Ovary (tissue), 10 donors: ENCODE measurements at places on chromosomes 4 and X. TPM values are rescaled to one million over a fixed set of nuclear protein-coding genes. Genes with fewer than 3 reads are reported as not detected.
A peak's percentile ranks its signal among the peaks of the same experiment; 100 is the strongest.

DNA sequence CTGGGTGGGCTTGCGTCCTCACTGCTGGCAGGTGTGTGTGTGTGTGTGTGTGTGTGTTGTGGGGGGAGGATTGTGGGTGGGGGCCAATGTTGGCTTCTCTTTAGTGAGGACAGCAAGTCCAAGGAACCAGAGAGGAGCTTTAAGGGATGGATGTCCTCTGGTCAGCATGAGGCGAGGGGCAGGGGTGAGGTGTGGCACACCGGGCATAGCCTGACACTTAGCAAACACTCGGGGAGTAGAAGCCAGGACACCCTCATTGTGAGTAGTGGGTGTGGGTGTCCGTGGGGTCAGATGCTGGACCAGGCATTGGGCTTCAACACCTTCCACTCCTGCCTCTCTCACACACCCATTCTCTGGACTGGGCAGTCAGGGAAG is 2.8 kb downstream of the SORCS2 start:
- no peak overlapping the region for H3K27ac ChIP-seq
- H3K27me3 ChIP-seq, result no peaks in the 10 kb centered on the region
- no peak for DNase-seq

POLN gene
- 4.7 TPM for total RNA-seq

GRCh38 chrX:72203421-72203820 is 21.9 kb downstream of the PIN4 start:
- no peaks in the 10 kb centered on the region for H3K27me3 ChIP-seq
- no peak overlapping the region for H3K27ac ChIP-seq
- no peak for DNase-seq
- H3K4me1 ChIP-seq, result no peaks in the 10 kb centered on the region
- no peaks in the 10 kb centered on the region for H3K36me3 ChIP-seq

GRCh38 chr4:168503652-168504362 is 7.0 kb downstream of the PALLD start:
- DNase-seq, result no peak
- no peaks in the 10 kb centered on the region for H3K4me1 ChIP-seq
- H3K36me3 ChIP-seq, result no peaks in the 10 kb centered on the region
- H3K27ac ChIP-seq, result no peak overlapping the region

PAK3 gene
- 5.4 TPM for total RNA-seq

CLIC2 gene
- 19.2 TPM for total RNA-seq

GTPBP6 gene
- 66.9 TPM for total RNA-seq

- DNase-seq, result no peak
- H3K4me1 ChIP-seq, result no peaks in the 10 kb centered on the region
- no peaks in the 10 kb centered on the region for H3K27me3 ChIP-seq
Observed at GRCh38 chr4:174559894-174560293, 37.6 kb upstream of the HPGD start.

NSUN7 gene
- total RNA-seq, result 4.1 TPM

GRCh38 chr4:185592845-185593488 is 57.7 kb upstream of the PDLIM3 start:
- H3K27ac ChIP-seq, result no peak overlapping the region
- H3K36me3 ChIP-seq, result no peaks in the 10 kb centered on the region
- peaks cover 4% of the 10 kb centered on the region for H3K4me1 ChIP-seq
- DNase-seq, result no peak
- H3K27me3 ChIP-seq, result no peaks in the 10 kb centered on the region

GRCh38 chr4:61827907-61828391 is 627.8 kb downstream of the ADGRL3 start:
- H3K4me3 ChIP-seq, result no peak overlapping the region
- H3K4me1 ChIP-seq, result no peaks in the 10 kb centered on the region
- no peaks in the 10 kb centered on the region for H3K27me3 ChIP-seq
- H3K27ac ChIP-seq, result no peak overlapping the region
- no peaks in the 10 kb centered on the region for H3K36me3 ChIP-seq

GRCh38 chr4:2910409-2910808 is 52.8 kb downstream of the NOP14 start:
- no peaks in the 10 kb centered on the region for H3K4me1 ChIP-seq
- H3K4me3 ChIP-seq, result no peak overlapping the region
- no peak overlapping the region for H3K27ac ChIP-seq
- DNase-seq, result no peak

- H3K27ac ChIP-seq, result no peak overlapping the region
- DNase-seq, result no peak
- peaks cover 2% of the 10 kb centered on the region for H3K4me1 ChIP-seq
- no peaks in the 10 kb centered on the region for H3K27me3 ChIP-seq
Observed at GRCh38 chr4:145730026-145730425, 50.1 kb downstream of the C4orf51 start.

TEX13D gene
- total RNA-seq, result not detected

PPEF2 gene
- total RNA-seq, result not detected

GRCh38 chrX:30530606-30531005 is 47.0 kb downstream of the TASL start:
- H3K27ac ChIP-seq, result no peak overlapping the region
- no peaks in the 10 kb centered on the region for H3K36me3 ChIP-seq
- no peaks in the 10 kb centered on the region for H3K4me1 ChIP-seq
- H3K4me3 ChIP-seq, result no peak overlapping the region
- no peak for DNase-seq

CXorf66 gene
- not detected for total RNA-seq

- H3K4me1 ChIP-seq, result peaks cover 6% of the 10 kb centered on the region
- peak; percentile 50 for DNase-seq
- no peak overlapping the region for H3K27ac ChIP-seq
Observed at GRCh38 chr4:53490965-53491622, 100.2 kb downstream of the LNX1 start.

SH2D1A gene
- 0.23 TPM for total RNA-seq

DNA sequence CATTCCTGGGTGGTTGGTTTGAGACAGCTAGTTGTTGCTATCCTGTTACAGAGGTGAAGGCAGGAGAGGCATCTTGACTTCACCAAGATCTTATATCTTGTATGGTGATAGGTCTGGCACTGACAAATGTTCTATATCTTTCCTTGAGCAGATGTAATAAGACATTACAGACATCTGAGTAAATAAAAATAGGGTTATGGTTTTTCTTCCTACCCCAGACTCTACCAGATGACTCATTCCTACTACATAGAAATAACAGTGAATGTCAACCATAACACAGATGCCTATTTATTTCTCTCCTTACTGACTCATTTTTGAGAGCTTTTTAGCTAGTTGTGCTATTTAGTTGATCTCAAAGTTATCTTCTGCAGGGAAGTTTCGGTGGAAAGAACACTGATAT is 21.9 kb downstream of the HNRNPH2 start:
- no peak for DNase-seq
- no peak overlapping the region for H3K4me3 ChIP-seq
- H3K27me3 ChIP-seq, result no peaks in the 10 kb centered on the region
- no peaks in the 10 kb centered on the region for H3K4me1 ChIP-seq

CLNK gene
- total RNA-seq, result not detected

TNMD gene
- total RNA-seq, result 0.42 TPM

- no peak overlapping the region for H3K27ac ChIP-seq
- no peak for DNase-seq
- no peaks in the 10 kb centered on the region for H3K4me1 ChIP-seq
- H3K27me3 ChIP-seq, result no peaks in the 10 kb centered on the region
Observed at GRCh38 chrX:8374041-8374825, 90.4 kb upstream of the VCX3B start.

DNA sequence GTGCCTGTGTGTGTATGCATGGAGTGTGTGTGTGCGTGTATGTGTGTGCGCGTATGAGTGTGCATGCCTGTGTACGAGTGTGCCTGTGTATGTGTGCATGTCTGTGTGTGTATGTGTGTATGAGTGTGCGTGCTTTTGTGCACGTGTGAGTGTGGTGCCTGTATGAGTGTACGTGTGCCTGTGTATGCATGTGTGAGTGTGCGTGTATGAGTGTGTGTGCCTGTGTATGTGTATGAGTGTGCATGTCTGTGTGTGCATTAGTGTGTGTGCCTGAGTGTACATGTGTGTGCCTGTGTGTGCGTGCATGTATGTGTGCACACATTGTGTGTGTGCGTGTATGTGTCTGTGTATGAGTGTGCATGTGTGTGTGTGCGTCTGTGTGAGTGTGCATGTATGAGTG is 5.7 kb downstream of the DOK7 start:
- no peak overlapping the region for H3K27ac ChIP-seq
- H3K36me3 ChIP-seq, result no peaks in the 10 kb centered on the region
- no peaks in the 10 kb centered on the region for H3K27me3 ChIP-seq
- H3K4me3 ChIP-seq, result no peak overlapping the region
- peaks cover 2% of the 10 kb centered on the region for H3K4me1 ChIP-seq
- no peak for DNase-seq
